Mucosa of descending colon (tissue), 3 donors: ENCODE measurements at places on chromosomes 2 and 18. TPM values are rescaled to one million over a fixed set of nuclear protein-coding genes. Genes with fewer than 3 reads are reported as not detected.
A peak's percentile ranks its signal among the peaks of the same experiment; 100 is the strongest.

Gene SP110
- total RNA-seq: 23.0 TPM

- no peak for DNase-seq
Measured at GRCh38 chr2:9533663-9534062, 22.0 kb downstream of the ADAM17 start.

DNA sequence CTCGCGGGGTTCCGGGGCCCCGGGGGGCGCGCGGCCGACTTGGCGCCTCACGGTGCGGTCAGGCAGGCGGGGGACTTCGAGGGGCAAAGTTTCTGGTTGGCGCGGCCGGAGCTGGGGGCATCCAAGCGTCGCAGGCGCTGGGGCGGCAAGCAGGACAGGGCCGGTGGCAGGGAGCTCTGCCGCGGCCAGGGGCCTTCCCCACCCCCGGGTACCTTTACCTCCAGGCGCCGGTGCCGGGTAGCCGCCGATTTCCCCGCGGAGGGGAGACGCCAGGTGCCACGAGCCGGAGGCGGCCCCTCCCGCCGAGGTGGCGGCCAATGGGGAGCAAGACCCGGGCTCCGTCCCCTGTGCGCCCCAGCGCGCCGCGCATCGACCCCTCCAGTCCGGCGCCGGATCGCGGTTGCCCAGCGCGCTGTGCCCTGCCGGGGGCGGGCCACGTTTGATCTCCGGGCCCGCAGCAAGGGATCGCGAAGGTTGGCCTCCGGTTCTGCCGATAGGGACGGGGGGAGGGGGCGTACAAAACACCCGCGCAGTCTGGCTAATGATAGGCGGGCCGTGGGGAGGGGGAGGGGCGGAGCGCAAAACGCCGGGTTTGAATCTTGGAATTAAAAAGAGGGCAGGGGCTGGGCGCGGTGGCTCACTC, at the start of gene ST8SIA5:
Gene ST8SIA5, minus strand, starts transcription at position 495 of the 643 bp plus-strand sequence. CDS start 545 bp downstream, outside the sequence.
- DNase-seq: no peak

DNA sequence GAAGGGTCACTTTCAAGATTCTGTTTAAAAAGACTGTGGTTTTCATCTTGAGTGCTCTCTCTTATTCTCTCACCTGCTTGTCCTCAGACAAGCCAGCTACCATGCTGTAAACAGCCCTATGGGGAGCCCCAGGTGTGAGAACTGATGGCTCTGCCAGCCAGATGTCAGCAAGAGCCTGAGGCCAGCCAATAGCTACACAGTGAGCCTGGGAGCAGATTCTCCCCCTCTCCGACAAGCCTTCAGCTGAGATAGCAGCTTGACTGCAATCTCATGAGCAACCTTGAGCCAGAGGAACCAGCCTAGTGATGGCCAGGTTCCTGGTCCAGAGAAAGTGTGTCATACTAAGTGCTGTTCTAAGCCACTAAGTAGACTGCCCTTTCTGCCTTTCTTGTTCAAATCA, 272.1 kb downstream of the NAPG start:
- DNase-seq: no peak

GRCh38 chr18:64191069-64191468, 42.2 kb upstream of the LINC00305 start:
- no peak for DNase-seq

- DNase-seq: no peak
Measured at GRCh38 chr18:24530630-24531111, 70.2 kb downstream of the HRH4 start.

DNA sequence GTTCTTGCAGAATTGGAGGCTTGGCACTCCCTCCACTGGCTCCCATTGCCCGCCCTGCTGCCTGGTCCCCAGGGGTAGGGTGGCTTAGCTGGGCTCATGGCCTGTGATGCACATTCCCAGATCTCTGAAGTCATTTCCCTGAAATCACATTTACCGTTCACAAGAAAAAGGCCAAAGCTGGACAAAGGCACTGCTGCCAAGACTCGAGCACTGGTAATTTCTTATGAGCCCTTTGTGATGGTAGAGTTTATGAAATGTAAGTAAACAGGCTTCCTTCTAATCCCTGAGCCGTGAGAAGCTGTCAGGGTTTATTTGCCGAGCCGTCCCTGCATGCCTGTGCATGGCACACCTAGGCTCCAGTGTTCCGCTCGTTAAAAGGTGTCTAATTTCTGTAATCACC, 247.2 kb upstream of the EPAS1 start:
- no peak for DNase-seq

GRCh38 chr2:100321179-100321865, 979 bp downstream of the LONRF2 start:
- DNase-seq: peak; percentile 58

DNA sequence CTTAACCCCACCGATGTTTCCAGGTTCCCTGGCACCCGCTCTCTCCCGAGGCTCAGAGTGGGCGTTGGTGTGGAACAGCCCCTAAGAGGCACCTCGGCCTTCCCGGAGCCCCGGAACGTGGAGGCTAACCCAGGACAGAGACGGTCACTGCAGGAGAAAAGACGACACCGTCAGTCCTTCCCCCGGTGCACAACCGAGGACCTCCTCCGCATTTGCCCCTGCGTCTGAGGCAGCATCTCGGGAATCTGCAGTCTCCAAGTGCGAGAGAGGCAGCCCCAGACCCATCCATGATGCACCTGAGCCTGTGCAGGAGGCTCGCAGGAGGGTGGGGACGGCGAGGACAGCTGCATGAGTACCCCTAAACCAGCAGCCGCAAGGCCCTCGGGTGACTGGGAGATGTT, 204.9 kb upstream of the SALL3 start:
- DNase-seq: no peak

DNA sequence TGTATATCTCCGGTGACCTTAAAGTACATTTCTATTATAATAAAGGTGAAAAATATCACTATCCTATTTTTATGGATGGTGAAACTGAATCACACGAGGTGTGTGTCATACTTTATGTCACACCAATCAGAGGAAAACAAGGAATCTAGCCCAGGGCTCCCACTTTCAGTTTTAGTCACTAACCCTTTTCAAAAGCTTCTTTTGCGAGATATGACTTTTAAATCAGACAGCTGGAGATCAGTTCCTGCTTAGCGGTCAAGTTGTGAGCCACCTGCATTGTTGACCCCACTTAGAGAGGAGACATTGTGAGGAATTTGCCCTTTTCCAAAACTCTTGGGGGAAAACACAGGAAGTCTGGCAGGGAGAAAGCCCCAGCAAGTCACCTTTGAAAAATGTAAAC, 70.5 kb downstream of the CPS1 start:
- no peak for DNase-seq

DNA sequence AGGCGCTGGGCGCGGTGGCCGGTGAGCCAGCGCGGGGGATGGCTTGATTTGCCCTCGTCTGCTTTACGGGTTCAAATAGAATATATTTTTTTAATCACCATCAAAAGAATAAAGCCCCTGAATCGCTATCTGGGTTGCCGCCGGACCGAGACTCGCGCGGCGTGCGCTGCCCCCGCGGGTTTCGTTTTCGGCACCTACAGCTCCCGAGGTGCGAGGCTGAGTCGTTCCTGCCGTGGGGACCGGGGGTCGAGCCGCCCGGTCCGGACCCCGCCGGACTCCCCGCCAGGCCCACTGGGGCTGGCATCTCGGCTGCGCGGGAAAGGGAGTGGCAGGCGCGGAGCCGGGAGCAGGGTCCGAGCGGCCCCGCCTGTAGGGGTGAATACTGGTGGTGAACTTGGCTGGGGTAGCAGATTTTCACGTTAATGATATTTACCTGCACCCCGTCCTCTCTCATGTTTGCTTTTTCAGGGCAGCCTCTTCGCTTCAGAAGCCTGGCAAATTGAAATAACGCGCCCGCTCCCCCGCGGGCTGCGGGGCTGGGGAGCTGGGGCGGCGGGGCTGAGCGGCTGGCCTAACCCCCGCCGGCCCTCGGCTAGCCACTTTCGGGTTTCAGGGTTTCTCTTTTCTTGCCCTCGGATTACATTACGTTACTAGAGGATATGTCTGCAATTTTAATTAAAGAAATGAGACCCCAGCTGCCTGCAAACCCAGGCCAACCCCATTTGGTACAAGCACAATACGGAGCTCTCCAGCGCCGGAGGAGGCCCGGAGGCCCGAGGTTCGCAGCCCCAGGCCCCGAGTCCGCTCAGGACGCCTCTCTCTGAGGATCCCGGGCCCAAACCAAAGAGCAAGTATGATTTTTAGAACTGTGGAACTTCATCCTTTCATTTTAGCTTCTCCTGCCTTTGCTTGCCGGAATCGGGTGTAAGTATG, 1.7 kb upstream of the CELF4 start:
- DNase-seq: no peak

DNA sequence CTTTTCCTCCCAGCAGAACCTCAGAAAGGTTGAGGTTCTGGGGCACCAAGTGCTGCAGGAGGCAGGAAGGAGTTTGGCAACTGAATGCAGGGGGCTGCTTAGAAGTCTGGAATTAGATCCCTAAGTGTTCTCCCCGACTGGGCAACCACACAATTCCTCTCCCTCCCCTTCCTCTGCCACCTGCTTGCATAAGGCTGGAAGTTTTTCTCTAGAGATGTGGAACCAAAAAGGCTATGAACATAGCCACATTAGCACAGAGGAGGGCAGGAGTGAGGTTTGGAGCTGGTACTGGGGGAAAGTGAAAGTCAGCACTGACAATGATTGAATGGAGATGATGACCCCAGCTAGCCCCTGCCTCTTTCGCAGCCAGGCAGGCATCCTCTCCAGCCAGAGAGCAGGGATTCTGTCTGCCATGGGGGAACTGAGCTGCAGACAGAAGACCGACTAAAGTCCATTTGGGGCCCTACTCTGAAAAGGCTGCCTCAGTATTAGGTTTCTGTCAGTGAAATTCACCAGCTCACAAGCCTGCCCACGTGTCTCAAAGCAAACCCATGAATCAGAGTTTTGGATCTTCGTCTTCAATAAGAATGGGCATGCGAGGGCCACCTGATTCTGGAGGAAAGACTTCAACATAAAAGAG, 87.9 kb upstream of the ITGA6 start:
- peak; percentile 38 for DNase-seq

DNA sequence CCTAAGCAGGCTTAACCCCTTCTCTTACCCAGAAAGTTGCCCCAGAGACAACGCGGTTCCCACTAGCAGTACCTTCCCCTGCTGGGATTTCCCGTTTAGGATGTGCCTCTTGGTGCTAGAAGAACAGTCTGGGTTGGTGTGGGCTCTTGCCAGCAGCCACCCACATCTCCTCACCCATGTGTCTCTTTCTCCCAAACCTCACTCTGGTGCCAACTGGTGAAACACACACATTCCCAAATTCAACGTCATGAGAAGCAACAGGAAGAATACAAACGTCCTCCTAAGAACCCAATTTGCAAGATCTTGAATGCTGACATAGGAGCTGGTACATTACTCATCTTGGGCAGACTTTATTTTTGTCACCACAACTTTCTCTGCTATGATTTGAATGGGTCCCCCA, 36.2 kb downstream of the DIPK1C start:
- DNase-seq: no peak

- no peak for DNase-seq
Measured at GRCh38 chr2:46490521-46491141, 11.3 kb downstream of the TMEM247 start.

DNA sequence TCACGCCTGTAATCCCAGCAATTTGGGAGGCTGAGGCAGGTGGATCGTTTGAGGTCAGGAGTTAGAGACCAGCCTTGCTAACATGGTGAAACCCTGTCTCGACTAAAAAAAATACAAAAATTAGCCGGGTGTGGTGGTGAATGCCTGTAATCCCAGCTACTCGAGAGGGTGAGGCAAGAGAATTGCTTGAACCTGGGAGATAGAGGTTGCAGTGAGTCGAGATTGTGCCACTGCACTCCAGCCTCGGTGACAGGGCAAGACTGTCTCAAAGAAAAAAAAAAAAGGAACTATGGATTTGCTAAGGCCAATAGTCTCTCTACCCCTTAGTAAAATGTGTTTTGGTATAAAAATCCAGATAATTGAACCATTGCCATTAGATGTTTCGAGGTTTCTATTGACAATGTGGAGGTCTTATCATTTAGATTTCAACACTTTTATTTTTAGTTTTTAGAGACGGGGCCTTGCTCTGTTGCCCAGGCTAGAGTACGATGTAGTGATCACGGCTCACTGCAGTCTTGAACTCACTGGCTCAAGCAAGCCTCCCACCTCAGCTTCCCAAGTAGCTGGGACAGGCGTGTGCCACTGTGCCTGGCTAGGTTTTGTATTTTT, 1.1 kb upstream of the TXNDC2 start:
- DNase-seq: no peak

DNA sequence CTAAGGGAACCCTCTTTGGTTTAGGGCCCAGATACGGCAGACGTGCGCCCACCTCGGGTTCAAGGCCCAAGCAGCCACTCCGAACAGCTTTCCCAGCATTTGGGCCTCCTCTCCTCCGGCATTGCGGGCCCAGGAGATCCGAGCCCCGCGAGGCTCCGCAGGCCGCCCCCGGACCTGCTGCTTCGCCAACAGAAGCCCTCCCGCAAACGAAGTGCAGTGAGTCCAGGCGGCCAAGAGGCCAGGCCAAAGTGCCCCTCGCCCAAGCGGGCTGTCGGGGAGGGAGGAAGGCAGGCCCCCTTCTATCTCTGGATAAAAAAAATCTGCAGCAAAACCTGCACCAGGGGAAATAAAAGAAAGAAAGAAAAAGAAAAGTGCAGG, 6.0 kb downstream of the EN1 start:
- no peak for DNase-seq

DNA sequence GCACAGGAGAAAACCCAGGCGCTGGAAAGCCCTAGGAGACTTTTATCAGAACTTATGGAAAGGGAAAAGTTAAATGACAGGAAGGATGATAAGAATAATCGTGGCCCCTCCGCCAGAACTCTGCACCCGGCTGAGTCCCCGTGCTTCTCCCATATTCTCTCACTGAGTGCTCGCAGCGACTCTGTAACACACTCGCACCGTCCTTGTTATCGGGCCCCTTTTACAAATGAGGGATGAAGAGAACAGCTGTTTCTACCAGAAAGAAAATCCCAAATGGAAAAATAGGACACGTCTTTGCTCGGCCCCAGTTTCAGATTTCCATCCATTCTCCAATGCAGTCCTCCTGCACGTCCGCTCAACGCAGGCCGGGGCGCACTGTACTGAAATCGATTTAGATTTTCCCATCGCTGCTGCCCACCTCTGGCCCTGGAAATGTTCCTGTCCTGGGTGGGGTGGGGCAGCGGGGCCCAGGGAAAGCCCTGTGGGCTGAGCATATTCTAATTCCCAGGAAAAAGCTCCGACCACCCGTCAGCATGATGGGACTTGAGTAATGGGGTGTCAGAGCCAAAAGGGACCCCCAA, 66.4 kb downstream of the KCNF1 start:
- no peak for DNase-seq

- DNase-seq: no peak
Measured at GRCh38 chr2:182068811-182069210, 83.2 kb downstream of the PPP1R1C start.

- no peak for DNase-seq
Measured at GRCh38 chr2:98908931-98909316, 27.1 kb downstream of the CRACDL start.

- DNase-seq: no peak
Measured at GRCh38 chr2:69279931-69280681, 106.9 kb downstream of the GFPT1 start.
